ENCODE measurements at places on chromosomes 6 and 20. TPM values are rescaled to one million over a fixed set of nuclear protein-coding genes. Genes with fewer than 3 reads are reported as not detected.

RSPH3 gene
- 4.0 TPM for total RNA-seq

HLA-DPA1 gene
- 1.9 TPM for total RNA-seq

NQO2 gene
- 27.6 TPM for total RNA-seq

TGM3 gene
- total RNA-seq = 0.19 TPM

FRS3 gene
- 0.56 TPM for total RNA-seq

FILIP1 gene
- total RNA-seq = 0.58 TPM
